ENCODE measurements at places on chromosomes 4 and X.

GRCh38 chr4:15963576-15963975 is 601 bp upstream of the FGFBP2 start:
- peak; percentile 45 for DNase-seq

DNA sequence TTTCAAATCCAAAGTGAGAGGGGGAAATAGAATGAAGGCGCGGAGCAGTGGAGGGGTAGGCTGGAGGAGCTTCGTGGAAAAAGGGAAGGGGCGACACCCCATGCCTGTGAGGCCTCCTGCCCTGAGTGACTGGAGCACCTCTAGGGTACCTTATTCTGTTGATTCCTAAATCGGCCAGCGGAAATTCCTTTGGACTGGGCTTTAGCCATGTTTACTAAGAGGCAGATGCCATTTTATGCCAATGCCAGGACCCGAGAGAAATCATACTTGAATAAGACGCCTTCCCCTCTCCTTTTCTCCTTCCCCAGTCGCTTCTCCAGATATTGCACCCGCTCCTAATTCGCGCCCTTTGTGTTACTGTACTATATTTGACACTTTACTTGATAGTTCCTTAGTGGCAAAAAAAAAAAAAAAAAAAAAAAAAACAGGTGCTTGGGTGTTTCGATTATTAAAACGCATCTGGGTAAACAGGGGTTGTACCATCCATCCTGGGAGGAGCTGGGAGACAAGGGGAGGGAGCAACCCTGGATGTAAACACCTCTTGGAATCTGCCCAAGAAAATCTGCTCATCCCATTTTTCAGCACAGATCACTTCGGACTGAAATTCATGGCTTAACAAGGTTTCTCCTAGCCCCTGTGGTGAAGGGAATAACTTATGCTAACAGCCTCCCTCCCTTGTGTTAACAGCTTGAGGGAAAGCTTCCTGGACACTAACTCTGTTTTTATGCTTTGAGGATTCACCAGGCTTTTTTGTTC is 1.5 kb downstream of the BMP3 start:
- DNase-seq, result no peak

DNA sequence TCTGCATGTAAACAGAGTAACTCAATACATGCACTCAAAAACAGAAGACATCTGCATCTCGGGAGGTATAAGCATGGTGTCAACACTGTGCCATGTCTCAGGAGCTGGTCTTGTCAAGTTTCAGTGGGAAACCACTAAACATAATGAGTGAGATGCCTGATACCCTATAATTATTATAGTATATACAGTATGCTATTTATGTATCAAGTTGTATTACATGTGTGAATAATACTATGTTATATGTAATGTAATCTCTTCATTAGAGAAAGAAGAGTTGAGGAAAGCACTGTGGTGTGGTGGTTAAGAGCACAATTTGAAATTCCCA is 2.5 kb downstream of the PPBP start:
- no peak for DNase-seq

- DNase-seq, result no peak
These were observed 593 bp upstream of the JAKMIP1 start for GRCh38 chr4:6200922-6201362.

- DNase-seq, result no peak
These were observed 33.1 kb downstream of the LEF1 start for GRCh38 chr4:108135549-108136209.

GRCh38 chr4:37674439-37674838 is 11.7 kb downstream of the RELL1 start:
- DNase-seq, result no peak

Measured in activated CD4-positive, alpha-beta T cell treated with anti-CD3 and anti-CD28 coated beads, Interleukin-2, amount 10 ng/mL, durations not matched to agents 7 days and 5 days (primary cell).